ENCODE measurements at places on chromosomes 11 and 22.

DNA sequence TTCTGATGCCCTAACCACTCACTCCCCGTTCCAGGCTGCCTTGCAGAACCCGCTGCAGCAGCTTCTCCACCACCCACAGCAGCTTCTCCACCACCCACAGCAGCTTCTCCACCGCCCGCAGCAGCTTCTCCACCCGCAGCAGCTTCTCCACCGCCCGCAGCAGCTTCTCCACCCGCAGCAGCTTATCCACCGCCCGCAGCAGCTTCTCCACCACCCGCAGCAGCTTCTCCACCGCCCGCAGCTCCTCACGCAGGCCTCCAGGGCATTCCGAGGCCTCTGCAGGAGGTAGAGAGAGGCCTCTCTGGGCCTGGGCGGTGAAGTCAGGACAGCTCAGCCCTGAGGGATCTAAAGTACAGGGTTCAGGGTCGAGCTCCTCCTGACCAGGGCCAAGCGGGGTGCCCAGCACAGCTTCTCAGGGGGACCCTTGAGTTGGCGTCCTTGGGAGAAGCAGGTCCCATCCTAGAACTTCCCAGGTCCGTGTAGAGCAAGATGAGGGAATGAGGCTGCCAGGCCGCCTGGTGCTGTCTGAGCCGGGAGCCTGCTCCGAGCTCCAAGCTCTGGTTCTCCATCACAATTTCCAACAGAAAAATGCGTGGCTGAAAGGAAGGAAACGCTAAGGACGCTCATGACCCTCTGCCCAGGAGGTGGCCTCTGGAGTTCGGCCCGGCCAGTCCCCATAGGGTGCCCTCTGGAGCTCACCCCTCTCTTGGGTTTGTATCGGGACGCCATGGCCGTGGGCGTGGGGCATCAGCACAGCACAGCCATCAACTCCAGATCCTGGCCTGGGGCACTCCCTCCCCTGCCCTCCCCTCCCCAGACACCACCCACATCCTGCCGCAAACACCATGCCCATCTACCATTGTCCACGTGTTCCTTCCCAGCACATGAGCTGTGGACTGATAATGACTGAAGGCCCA is 528.6 kb downstream of the BRD1 start:
- DNase-seq: no peak

GRCh38 chr11:79285756-79286155 is 155.1 kb downstream of the TENM4 start:
- DNase-seq: no peak

- DNase-seq: no peak
These were observed 468.6 kb downstream of the BRD1 start for GRCh38 chr22:49359076-49359475.

GRCh38 chr22:46908641-46909107 is 146.2 kb downstream of the TBC1D22A start:
- no peak for DNase-seq

DNA sequence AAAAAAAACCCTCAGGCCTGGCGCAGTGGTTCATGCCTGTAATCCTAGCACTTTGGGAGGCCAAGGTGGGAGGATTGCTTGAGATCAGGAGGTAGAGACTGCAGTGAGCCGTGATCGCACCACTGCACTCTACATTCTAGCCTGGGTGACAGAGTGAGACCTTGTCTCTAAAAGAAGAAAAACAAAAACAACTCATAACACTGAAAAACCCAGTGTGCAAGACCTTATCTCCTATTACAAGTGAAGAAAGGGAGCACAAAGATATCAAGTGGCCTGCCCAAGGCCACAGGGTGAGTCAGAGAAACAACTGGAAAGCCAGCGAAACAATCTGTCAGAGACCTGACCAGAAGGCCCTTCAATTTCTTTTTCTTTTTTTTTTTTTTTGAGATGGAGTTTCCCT is 2.5 kb downstream of the TXN2 start:
- no peak for DNase-seq

GRCh38 chr22:45162531-45162930 is 1.2 kb upstream of the NUP50 start:
- DNase-seq: no peak

DNA sequence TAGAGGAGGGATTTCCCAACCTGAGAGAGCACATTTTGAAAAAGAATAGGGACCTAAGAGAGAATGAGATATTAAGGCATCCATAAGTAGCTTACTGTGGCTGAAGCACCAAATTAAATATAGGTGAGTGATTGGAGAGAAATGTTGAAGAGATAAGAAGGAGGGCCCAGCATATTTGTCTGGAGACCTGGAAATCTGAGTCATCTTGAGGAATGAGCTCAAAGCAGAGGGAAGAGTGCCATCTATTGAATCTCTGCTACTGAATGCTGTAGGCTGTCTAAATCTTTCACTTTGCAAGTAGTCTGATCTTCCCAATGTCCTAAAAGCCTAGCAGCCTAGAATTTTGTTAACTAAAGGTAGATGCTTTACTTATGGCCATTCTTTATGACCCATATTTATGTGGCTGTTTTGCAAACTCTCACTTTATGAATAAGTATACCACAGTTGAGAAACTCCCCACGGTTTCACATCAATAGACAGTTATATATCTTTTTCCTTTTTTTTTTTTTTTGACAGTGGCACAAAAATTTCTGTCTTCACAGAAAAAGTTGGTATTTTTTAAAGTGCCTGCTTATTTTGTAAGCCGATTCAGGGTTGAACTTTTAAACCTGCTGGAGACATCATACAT is 2093.5 kb downstream of the LRRC4C start:
- DNase-seq: no peak

GRCh38 chr11:120529911-120530310 is 18.4 kb downstream of the GRIK4 start:
- DNase-seq: no peak

- DNase-seq: peak; percentile 79
These were observed at the start of gene FRMD8 for GRCh38 chr11:65386307-65387140. Gene FRMD8 (plus strand): TSS chr11:65386637. CDS start chr11:65387037, 400 bp downstream.

DNA sequence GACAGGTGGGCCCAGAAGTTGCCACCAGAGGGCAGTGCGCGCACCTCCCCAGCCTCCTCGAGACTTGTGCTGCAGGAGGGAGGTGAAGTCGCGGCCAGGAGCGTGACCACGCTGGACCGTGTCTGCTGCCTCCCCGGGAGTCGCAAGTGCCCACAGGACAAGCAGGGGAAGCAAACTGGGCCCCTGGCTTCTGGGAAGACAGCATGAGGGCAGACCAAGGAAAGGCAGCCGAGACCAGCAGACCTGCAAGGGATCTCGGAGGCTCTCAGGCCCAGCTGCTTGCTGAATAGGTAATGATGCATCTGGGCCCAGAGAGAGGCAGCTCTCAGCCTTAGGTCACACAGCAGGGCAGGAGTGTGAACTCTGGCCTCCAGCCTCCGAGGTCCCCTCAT is 17.0 kb upstream of the IL2RB start:
- peak; percentile 67 for DNase-seq

GRCh38 chr11:20844216-20844615 is 174.8 kb downstream of the NELL1 start:
- no peak for DNase-seq

- no peak for DNase-seq
These were observed 1.7 kb downstream of the FERMT3 start for GRCh38 chr11:64208086-64208795.

- no peak for DNase-seq
These were observed 1.3 kb upstream of the SLC39A13 start for GRCh38 chr11:47406896-47407745.

- no peak for DNase-seq
These were observed 48.7 kb downstream of the IGLL5 start for GRCh38 chr22:22936180-22936914.

- no peak for DNase-seq
These were observed 3.1 kb downstream of the VEGFB start for GRCh38 chr11:64237484-64237951.

DNA sequence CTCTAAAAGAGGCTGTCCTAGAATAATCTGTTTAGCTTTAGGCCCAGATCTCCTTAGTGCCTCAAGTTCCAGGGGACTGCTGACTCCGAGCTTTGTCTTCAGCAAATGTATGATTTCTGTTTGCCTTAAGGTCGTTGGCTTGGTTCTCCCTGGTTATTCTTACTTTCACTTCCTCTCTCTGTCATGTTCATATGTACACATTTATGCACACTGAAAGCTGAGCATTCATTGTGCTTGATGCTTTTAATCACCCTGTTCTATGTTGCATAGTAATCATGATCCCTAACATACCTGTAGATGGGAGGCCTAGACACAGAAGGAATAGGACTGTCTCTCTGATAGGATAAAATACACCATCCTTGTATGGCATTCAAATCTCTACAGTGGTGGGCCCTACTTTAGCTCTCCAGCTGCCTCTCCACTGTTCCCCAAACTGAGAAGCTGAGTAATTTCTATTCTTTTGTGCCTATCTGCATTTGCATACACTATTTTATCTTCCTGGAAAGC is 7.2 kb downstream of the PPFIBP2 start:
- no peak for DNase-seq

GRCh38 chr22:21945453-21946261 is 7.0 kb downstream of the PPM1F start:
- DNase-seq: no peak

GRCh38 chr11:109173504-109173903 is 248.5 kb upstream of the C11orf87 start:
- no peak for DNase-seq

DNA sequence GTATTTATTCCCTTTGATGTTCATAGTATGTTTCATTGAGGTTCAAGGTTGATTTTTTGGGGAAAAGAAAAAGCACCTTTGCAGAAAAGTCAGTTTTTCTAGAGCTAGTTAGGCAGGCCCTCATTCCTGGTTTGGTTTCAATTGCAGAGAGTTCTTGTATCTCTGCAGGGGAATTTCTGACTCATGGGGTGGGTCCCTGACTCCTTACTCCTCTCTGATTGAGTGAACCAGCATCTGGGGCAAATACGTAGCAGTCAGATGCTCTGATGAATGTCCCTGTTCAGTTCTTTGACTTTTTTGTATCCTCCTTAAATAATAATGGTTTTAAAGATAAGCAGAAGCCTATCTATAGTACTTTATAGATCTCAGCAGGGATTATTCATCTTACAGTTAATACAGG is 7.7 kb upstream of the NCR3LG1 start:
- DNase-seq: no peak

DNA sequence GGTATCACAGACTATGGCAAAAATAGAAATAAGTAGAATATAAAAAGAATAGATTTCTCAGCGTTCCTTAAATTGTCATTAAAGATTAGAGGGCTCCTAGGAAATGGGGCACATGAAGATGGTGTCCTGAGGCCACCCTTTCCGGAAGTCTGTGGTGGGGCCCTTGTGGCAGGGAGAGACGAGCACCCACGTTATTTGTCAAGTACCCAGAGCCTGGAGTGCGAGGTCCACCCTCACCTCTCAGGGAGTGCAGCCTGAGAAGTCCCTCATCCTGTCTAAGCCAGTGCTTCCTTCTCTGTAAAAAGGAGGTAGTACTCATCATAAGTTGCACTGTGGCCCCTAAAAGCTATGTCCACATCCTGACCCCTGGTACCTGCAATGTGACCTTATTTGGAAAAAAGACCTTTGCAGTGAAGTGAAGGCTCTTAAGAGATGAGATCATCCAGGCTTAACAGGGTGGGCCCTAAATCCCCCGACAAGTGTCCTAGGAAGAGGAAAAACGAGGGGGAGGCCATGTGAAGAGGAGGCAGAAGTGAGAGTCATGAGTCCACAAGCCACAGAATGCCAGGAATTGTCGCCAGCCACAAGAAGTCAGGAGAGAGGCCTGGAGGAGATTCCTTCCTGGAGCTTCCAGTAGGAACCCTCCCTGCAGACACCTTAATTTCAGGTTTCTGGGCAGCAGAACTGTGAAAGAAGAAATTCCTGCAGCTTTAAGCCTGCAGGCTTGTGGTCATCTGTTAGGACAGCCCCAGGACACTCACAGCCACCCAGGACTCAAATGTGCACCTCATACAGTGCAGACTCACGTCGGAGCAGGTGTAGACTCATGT is 76.8 kb upstream of the CCND1 start:
- DNase-seq: no peak

DNA sequence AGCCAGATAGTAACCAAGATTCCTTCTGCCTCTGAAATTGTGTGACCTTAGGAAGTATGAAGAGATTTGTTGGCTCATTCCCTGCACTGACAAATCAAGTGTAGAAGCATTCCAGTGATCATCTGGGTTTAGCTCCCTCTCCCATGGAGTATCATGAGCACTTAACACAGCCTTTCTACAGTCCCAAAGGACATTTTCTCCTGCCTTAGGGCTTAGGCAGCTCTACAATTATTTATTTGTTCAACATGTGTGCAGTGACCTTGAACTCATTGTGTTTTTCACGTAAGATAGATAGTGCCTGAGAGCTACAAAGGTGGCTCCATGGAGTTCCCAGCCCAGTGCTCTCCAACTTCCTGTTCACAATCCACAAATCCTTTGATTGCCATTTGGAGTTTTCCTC is 94.8 kb upstream of the FAT3 start:
- no peak for DNase-seq

GRCh38 chr11:6237761-6238302 is 1.1 kb upstream of the CNGA4 start:
- DNase-seq: no peak

GRCh38 chr11:123434911-123435310 is 4.8 kb downstream of the GRAMD1B start:
- DNase-seq: no peak

DNA sequence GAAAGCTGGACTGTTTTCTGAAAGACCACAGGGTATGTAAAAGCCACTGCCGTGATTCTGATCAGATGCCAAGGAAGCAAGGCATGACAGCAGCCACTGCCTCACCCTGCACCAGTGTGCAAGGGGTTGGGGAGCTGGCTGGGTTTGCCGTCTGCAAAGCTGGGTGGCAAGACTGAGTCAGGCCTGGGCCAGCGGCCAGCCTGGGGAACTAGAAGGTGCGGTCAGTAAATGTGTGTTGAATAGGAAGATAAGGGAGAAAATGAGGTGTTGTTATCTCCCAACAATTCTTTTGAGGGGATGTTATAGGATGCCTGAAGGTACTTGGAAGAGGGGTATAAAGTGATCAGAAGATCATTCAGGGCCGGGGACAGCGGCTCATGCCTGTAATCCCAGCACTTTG is 8.0 kb downstream of the VSTM5 start:
- DNase-seq: no peak

GRCh38 chr11:66844496-66845142 is 1.4 kb downstream of the RCE1 start:
- no peak for DNase-seq

DNA sequence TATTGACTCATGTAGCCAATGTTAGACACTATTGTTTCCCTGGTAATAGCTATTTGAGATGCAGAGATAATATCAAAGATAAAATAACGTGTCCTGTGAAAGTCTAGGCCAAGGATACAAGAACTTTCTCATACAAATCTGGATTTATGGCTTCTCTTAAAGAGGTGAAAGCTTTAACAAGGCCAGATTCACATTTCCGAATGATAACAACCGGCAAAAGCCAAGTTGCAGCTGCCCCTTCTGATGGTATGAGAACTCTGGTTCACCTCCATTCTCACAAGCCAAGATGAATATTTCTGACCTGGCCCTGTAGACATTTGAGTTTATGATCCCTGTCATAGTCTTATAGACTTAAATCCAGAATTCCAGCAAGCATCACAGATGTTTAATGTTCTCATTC is 230.4 kb upstream of the ZC3H12C start:
- no peak for DNase-seq

DNA sequence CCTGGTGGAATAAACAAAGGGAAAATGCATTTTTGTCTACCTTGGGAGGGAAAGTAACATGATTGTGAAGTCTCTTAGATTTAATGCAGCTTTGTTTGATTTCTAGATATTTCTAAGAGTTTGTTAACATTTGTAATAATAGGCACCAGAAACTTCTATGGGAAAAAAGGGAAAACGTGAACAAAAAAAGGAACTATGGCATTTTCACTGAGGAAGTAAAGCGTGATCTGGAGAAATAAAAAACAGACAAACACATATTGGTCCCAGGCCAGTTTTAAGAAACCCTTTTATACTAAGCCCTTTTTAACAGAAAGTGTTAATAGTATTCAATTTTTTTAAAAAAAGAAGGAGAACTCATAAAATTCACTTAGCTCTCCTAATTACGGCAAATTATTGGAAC is 6.9 kb upstream of the MS4A7 start:
- DNase-seq: no peak

Measured in activated naive CD4-positive, alpha-beta T cell (primary cell).